ENCODE measurements at places on chromosomes 4 and X. TPM values are rescaled to one million over a fixed set of nuclear protein-coding genes. Genes with fewer than 3 reads are reported as not detected.

The SRPX gene
- total RNA-seq = 142 TPM

The AKAP4 gene
- under 0.01 TPM for total RNA-seq

The PRDX4 gene
- 299 TPM for total RNA-seq

The PAGE4 gene
- not detected for total RNA-seq

DNA sequence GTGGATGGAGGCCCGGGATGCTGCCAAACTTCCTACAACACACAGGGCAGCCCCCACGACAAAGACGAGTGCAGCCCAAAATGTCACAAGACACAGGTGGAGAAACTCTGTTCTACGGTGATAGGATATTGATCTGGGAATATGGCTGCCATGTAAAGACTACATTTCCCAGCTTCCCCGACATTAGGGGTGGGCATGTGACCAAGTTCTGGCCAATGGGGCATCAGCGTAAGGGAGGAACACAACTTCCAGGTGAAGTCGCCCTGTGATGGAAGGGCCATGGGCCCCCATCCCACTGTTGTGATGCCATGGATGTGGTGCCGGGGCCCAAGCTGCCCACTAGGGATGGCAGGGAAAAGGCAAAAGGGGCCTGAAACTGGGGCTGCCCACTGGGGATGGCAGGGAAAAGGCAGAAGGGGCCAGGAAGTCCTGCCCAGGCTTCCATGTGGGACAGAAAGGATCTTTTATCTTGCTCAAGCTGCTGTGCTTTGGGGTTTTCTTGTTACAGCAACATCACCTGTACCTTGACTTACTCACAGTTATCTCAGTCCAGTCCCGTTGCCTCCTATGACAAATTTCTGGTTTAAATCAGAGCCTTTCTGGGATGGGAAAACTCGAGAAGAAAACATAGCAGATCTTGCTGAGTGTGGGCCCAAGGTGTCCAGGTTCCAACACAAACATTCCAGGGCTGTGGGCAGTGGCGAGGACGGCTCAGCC, 9.7 kb upstream of the ADRA2C start:
- no peak for DNase-seq

GRCh38 chr4:151665022-151665784, 95.6 kb downstream of the GATB start:
- DNase-seq = no peak

DNA sequence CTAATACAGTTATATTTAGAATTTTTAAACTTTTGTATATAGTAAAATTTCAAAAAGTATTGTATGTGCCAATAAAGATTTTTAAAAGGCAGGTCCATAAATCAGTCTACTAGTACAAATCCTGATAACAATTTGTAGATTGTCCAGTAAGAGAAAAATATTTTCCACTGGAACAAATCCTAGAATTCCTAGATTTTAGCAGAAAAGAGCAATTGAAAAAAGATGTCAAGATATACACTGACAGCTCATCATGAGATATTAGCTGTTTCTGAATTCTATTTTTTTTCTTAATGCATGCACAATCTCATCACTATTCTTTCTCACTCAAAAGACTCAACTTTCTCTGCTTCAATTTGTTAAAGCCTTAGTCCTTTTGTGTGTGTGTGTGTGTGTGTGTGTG, 289.2 kb upstream of the MAD2L1 start:
- DNase-seq = no peak

GRCh38 chr4:55175779-55176231, 50.4 kb upstream of the KDR start:
- peak; percentile 56 for DNase-seq

- no peak for DNase-seq
Observed at GRCh38 chrX:100353326-100353725, 56.7 kb downstream of the PCDH19 start.

- peak; percentile 89 for DNase-seq
Observed at GRCh38 chr4:149999485-150000074, 78.7 kb upstream of the DCLK2 start.

DNA sequence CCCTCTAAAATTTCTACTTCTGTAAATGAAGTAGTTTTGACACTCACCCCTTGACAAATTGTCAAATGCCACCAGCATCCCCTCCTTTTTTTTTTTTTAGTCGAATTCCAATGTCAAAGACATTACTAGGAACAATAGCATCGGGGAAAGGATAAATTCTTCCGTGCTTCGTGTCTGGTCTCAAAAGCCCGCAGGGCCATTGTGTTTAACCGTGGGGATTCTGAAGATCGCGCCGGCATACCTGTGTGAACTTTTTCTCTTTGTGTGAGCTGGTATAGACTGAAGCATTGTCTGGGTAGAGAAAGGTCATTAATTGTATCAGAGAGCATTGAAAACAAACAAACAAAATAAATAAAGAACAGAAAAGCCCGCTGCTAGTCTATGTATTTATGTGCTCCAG, 313.9 kb downstream of the ASMT start:
- no peak for DNase-seq

- DNase-seq = no peak
Observed at GRCh38 chrX:44174061-44174460, 169.4 kb downstream of the EFHC2 start.

DNA sequence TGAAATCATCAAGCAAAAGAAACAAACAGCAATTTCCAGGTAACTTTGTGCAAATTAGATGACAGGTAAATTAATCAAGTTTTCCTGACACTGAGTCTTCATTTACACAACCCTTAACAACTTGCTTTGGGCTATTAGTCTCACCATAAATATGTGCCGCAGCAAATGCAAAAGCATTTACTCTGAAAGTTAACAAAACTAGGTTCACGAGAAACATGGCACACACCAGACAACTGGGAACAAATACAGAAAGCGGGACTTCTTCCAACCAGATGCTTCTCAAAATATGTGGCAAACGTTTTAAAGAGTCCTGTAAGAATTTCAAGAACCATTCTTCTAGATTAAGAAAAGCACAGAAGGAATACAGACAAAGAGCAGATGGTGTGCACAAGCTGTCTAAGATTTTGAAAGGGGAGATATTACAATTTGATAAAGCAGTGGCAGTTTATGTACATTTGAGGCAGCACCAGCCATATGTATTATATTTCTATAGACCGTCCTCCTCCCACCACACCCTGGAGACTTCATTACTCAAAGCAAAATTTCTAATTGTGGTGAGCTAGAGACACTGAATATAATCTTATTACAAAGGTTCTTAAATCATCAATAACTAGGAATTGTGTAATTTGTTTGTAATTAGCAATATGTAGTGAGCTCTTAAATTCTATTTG, 192.5 kb upstream of the ADAMTS3 start:
- peak; percentile 14 for DNase-seq
